Left renal pelvis (tissue), 4 donors: ENCODE measurements at places on chromosomes 3 and 15.

- DNase-seq = no peak
Measured at GRCh38 chr3:38083871-38084333, 44.9 kb downstream of the DLEC1 start.

DNA sequence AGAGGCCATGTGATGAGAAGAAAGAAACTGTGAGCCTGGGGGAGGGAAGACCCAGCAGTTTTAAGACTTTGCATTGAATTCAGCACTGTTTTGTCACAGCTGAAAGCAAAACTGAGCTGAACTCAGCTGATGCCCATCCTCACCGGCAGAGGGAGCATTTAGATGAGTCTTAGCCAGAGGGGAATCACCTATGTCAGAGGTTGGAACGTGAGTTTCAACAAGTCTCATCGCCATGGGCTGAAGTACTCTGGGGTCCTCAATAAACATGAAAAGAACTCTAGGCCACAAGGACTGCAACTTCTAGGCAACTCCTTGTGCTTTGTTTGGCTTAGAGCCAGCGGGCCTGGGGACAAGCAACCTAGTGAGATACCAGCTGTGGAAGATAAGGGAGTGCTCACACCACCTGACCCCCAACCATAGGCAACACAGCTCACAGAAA is 324.5 kb downstream of the TBL1XR1 start:
- peak; percentile 30 for DNase-seq

GRCh38 chr15:38028869-38029268 is 94.4 kb downstream of the TMCO5A start:
- DNase-seq = no peak

- no peak for DNase-seq
Measured at GRCh38 chr3:51961602-51962569, 5.4 kb downstream of the PCBP4 start.

DNA sequence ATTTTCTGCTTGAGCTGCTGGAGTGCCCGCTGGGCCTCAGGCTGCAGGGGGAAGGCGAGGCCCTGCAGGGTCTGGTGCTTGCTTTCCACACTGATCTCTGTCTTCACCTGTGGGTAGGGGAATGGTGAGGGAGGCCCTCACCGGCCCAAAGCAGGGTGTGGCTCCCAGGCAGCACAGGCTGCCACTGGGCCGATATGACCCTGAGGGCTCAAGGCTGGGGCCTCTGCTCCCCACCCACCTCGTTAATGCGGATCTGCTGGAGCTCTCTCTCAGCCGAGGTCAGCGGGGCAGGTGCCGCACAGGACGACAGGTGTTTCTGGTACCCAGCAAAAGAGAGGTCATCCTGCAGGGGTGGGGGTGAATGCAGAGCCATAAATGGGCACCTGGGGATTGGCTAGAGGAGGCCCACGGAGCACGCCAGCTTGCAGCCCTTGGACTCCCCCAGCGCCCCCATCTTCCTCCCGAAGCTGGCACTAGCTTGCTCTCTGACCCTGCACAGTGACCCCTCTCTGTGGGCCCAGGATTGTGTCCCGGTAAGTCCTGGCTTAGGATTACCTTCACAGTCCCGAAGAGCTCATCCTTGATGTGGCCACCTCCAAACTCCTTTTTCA is 5.5 kb upstream of the TLR9 start:
- no peak for DNase-seq

- DNase-seq = no peak
Measured at GRCh38 chr3:155158346-155159037, 78.4 kb downstream of the MME start.

- no peak for DNase-seq
Measured at GRCh38 chr15:65857718-65858402, 11.4 kb upstream of the RAB11A start.

GRCh38 chr15:73174171-73174570 is 121.9 kb downstream of the NEO1 start:
- DNase-seq = no peak

DNA sequence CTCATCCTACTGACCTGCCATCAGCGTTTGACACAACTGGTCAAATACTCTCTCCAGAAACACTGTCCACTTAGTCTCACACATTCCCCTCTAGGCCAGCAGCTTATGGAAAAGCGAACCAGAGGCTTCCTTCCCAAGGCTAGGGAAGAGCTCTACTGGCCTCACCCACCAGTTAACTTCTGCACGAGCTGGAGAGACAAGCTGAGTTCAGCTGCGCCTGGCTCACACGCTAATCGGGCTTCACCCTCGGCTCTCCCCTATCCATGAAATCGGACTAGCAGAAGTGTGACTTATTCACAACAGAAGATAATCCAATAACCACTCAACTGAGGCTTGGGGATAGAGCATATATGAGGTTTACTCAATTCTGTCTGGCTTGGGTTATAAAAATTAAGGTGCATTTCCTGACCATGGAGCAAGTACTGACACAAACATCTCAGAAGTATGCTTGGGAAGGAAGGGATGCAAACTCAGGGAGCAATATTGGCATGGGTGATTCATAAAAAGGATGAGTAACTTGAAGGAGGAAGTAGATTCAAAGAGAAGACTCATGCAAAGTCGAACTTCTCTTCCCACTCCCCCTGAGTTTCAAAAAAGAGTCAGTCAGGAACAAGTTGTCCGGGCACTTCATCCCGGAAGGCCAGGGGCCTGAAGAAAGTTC is 73.1 kb downstream of the XXYLT1 start:
- DNase-seq = no peak

DNA sequence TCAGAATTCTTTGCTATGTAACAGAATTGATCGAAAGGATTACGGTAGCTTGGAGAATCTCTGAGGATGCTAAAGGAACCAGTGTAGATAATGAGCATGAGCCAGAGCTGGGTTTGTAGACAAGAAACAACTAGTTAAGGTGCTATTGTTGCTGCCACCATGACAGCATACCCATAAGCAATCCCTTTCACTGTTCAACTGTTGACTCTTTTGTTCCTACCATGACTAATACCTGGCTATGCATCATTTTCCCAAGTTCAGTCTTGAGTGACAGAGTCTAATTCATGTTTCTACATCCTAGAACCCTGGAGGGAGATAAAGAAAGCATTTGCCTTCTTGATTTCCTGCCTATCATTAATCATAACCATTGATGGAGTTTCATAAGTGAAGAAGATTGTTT is 600.3 kb downstream of the OTOL1 start:
- no peak for DNase-seq

DNA sequence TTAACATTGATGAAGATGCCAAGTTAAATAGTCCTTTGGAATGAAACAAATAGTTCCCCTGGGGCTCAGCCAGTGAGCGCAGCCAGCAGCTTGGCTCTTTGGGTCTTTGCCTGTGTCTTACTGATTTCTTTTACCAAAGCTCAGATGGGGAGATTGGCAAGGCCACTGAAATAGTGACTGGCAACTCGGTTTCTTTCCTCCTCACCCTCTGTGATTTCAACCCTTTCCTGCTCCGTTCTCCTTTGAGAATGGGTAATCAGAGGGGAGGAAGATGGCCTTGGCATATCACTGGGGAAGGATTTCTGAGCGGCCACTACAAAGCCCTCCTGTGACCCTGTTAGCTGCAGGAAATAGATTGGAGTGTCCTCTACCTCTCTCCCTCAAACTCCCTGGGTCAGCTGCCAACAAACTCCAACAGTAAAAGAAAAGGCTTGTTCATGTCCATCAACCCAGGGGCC is 337.1 kb upstream of the LRRFIP2 start:
- no peak for DNase-seq

GRCh38 chr3:120113128-120114116 is 19.2 kb upstream of the GSK3B start:
- no peak for DNase-seq

DNA sequence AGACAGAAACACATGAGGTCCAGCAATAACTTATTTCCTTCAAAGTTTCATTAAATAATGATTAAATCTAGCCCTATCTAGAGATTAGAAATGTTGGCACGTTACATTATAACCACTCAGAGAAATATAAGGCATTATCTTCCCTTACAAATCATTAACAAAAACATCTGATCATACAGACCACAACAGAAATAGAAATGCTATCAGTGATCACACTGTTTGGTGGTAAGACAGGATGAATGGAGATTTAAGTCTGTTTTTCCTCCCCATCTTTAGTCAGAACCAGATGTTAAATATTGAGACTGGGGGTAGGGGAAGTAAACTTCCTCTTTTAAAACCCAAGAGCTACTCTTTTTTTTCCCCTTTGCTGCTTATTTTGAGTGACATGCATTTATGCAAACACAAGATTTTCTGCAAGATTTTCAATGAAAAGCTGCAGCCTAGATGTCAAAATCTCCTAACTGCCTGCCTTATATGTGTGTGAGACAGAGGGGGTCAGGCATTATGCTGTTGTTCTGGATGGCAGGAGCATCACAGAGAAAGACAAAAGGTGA is 70.4 kb downstream of the CBLB start:
- no peak for DNase-seq

DNA sequence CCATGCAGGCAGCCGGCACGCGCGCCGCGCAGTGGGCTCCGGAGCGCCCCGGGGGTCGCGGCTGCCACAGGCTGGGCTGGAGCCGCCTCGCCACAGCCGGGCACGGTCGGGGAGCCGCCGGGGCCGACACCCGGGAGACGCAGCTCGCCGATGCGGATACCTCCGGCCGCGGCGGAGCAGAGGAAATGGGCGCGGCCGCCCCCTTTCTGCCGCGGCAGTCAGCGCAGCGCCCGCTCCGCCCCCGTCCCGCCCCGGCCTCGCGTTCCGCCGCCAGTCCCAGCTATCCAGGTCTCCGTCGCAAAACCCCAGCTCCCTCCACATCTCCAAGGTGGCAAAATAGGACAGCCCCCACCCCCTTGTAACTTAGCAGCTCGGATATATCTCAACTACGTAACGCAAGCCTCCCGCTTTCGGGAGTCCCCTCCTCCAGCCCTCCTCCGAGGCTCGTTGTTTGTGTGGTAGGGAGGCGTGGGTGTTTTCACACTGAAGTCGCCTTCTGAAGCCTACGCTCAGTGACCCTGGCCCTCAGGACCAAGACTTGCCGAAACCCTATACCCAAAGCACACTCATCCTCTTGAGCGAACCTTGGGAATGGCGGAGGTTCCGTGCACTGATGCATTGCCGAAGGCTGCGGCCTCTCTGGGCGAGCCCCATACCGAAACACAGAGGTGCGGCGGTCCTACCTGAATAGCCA is at the start of gene SH3BP5:
SH3BP5 (minus strand) TSS at position 182 of the 694 bp plus-strand sequence; CDS start at position 4, 178 bp downstream.
- peak; percentile 59 for DNase-seq

- no peak for DNase-seq
Measured at GRCh38 chr3:107416886-107417285, 39.6 kb downstream of the CCDC54 start.

GRCh38 chr3:50193286-50193685 is 1.9 kb downstream of the GNAT1 start:
- no peak for DNase-seq

GRCh38 chr3:172321035-172321434 is 127.2 kb downstream of the GHSR start:
- DNase-seq = no peak

GRCh38 chr15:101003081-101003480 is 83.9 kb downstream of the LRRK1 start:
- no peak for DNase-seq

- DNase-seq = no peak
Measured at GRCh38 chr15:76378691-76379090, 42.1 kb downstream of the ISL2 start.

- DNase-seq = no peak
Measured at GRCh38 chr3:157443905-157444796, 7.5 kb downstream of the PTX3 start.

DNA sequence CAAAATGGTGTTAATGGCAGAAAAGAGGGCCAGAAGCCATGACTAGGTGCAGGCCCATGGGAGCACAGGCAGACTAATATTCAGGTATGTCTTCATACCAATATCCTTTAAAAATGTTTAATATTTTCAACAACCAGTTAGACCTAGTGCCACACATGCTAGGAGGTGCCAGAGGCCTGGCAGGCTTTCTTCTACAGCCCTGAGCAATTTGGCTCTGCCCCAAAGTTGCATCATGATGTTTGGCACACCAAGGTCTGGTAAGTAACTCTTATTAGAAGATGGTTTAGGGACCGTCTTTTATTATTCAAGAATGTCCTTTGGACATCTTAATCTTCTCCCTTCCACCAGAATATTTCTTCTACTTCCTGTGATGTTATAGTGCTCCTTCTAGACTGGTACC is 34.8 kb downstream of the MITF start:
- DNase-seq = no peak

DNA sequence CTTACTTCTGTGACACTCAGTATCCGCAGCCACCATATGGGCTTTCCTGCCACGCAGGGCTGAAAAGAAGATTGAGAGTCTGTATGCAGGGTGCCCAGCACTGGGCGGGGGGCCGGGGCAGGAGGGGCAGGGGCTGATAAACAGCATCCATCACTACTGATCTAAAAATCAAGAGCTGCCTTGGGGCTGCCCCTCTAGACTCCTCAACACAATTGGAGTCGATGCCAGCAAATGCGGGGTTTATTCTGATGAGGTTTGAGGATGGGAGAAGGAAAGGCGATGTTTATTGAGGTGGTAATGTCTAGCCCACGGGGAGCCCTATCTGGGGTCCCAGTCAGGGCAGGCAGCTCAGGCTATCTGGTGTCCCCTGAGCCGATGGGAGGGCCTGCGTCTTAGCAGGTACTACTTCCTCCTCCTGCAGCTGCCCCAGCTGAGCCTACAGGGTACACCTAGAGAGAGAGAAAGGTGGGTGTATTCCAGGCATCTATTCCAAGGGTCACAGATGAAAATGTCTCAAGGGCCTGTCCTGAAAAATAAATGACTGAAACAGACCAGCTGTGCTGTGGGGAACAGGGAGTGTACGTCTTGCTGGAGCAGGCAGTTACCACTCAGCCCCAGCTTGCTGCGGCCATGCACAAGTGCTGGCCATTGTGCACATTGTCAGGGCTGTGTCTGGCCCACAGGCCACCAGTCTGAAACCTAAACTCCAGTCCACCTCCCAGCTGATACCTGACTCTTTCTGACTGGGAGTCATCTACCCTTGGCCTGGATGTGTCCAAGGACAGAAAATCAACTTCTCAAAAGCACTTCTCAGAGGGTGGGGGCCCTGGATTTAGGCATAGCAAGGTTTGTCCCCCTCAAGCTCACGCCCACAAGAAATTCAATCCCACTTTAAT is 19.5 kb downstream of the ISG20 start:
- no peak for DNase-seq

- peak; percentile 10 for DNase-seq
Measured at GRCh38 chr3:193665370-193665989, 72.5 kb downstream of the OPA1 start.

DNA sequence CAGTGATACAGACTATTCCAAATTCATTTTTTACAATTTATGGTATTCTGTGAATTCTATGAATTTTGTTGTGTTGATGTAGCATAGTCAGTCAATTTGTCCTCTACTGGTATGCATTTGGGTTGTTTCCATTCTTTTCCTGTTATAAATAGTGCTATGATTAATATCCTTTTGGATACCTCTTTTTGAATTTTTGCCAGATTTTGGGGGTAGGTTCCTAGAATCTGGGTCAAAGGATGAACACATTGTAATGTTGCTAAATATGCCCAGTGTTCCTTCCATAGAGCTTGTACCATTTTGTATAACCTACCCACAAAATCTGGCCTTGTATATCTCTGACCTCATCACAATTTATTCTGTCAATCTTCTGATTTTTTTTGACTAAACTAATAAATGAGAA is 44.4 kb upstream of the C3orf38 start:
- DNase-seq = no peak
